NCI-H1092 (cell line): ENCODE measurements at places on chromosomes 7 and 10.

- DNase-seq: no peak
Measured at GRCh38 chr10:128579901-128580300, 453.7 kb upstream of the MKI67 start.

GRCh38 chr10:104195706-104196105 is 36.5 kb downstream of the CFAP43 start:
- no peak for DNase-seq

- no peak for DNase-seq
Measured at GRCh38 chr7:116395141-116395791, 104.3 kb upstream of the CAV2 start.

DNA sequence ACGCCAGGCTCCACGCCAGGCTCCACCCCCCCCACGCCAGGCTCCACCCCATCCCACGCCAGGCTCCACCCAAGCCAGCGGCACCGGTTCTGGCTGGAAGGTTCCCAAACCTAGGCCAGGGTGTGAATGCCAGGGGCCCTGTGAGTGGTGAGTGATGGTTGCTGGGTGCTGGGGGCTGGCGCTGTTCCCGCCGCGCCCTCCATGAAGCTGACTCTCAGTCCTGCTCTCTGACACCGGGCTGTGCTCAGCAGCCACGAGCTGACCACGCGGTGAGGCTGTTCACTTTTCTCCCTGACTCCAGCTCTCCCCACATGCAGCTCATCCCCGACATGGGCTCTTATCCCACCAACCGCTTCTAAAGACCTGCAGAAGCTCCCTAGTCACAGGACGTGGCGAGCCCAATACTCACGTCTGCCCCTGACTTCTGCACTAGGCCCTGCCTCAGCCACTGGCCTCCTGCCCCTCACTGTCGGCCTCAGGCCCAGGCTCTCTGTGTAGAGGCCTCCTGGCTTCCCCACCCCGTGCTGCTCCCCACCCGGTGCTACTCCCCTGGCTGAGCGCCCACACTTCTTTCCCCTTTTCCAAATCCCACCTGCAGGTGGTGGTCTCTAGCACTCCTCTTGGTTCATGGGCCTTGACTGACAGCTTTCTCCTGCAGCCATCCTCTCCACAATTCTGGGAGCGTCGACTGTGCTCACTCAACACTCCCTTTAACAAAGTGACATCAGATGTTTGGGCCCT is 603.0 kb downstream of the PTPRN2 start:
- DNase-seq: no peak

DNA sequence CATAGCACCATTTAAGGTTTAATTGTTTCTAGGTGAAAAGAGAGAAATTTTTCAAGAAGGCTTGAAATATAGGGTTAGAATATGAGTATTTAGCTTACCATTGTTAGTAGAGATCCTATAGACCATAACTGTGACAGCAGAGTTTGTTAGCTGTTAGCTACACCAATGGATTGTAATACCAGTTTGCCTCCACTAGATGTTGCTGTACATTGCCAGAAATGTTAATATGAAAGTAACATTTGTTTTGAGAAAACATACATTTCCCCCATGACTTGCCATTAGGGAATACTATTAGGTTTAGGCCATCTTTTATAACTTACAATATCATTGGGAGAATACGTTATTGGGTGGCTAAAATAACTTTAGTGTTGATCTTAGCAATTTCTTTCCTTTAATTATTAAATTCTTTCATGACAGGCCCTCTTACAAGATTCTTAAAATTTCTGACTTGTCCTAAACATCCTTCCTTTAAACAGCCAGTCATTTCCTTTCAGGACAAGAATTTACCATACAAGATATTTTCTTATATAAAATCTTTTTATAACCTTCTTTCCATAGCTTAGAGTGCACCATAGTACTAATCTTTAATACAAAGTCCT is 39.5 kb downstream of the ZNF117 start:
- peak; percentile 35 for DNase-seq

DNA sequence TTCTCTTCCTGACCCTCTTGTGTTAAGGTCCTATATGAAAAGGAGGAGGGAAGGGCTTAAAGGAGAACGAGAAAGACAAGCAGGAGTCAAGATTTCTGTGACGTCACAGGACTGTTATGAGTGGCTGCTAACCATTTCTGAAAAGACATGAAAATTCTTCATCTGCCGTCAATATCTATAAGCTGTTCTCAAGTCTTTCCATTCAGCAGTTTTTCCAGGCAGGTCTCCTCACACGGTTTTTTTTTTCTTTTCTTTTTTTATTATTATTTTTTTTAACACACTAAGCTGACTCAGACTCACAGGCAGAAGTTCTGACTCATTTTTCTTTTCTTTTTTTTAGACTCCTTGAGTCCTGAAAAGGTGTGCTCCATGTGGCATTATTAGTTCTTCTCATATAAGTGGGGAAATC is 72.0 kb downstream of the DGKI start:
- DNase-seq: no peak
